HT1080 (cell line): ENCODE measurements at places on chromosomes 7 and 10. TPM values are rescaled to one million over a fixed set of nuclear protein-coding genes. Genes with fewer than 3 reads are reported as not detected.

Gene CALML3
- not detected in 2 replicates for total RNA-seq

Gene GPR37
- total RNA-seq: 0.79 and 0.80 TPM in 2 replicates

Gene SFRP4
- total RNA-seq: 0.03 TPM in 1 of 2 replicates, not detected in the other

Gene ODAD2
- 5.3 and 5.6 TPM in 2 replicates for total RNA-seq

Gene ANKRD2
- not detected in 2 replicates for total RNA-seq

Gene RBP3
- not detected in 2 replicates for total RNA-seq

Gene ITGA8
- total RNA-seq: not detected in 2 replicates

Gene SLC26A5
- not detected in 2 replicates for total RNA-seq

Gene OR2A12
- not detected in 2 replicates for total RNA-seq

Gene LIPK
- total RNA-seq: not detected in 2 replicates

Gene CCNY
- total RNA-seq: 65.3 and 80.4 TPM in 2 replicates
